ENCODE measurements at places on chromosomes 4 and X.

DNA sequence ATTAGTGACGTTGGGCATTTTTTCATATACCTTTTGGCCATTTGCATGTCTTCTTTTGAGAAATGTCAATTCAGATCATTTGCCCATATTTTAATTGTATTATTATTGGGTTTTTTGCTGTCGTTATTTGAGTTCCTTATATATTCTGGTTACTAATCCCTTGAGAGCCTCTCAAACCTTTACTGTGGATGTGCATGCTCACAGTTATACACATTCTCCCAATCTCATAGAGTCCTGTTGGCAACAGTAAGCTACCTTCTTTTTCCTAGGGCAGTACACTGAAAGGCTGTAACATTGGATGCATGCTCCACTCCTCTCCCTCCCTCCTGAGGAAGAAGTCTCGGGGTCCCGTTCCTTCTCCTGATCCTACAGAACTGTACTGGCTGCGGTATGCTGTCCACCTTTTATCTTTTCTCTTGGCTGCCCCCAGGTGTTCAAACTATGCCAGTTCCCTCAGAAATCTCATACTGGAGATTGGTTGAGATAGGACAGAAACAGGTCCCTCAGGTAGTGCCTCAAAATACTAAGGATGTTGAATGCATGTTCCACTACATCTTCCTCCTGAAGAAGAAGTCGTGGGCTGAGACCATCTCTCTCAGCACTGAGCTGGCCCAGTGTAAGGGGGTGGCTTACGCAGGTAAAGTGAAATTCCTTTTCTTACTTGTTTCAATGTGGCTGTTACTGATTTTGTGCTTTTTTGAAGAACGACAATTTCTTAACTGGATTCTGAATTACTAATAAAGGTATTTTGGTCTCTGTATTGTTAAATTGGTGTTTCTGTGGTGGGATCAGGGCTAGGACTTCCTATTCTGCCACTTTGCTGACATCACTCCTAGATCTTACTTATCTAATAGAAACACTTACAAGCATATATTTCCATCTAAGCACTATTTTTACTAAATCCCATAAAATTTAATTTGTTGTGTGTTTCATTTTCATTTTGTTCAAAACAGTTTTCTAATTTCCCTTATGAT, 145.4 kb upstream of the HUWE1 start:
- peak; percentile 3 for DNase-seq

- no peak for DNase-seq
These were observed 187.0 kb upstream of the LDB2 start for GRCh38 chr4:17085416-17085815.

DNA sequence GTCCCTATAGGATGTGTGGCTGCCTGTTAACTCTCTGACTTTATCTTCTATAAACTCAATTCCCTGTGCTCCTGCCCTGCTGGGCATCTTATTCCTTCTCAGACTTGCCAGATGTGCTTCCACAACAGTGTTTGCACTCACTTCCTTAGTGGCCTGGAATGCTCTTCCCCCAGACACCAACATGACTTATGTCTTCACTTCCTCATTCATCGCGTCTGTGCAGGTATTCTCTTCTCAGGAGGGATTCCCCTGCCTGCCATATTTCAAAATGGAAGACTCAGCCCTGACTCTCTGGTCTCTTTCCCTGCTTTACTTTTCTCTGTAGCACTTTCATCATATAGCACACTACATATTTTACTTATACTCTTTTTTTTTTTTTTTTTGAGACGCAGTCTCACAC, 344.0 kb downstream of the CENPC start:
- DNase-seq, result no peak

GRCh38 chr4:492412-492811, 6.5 kb downstream of the ZNF721 start:
- no peak for DNase-seq

DNA sequence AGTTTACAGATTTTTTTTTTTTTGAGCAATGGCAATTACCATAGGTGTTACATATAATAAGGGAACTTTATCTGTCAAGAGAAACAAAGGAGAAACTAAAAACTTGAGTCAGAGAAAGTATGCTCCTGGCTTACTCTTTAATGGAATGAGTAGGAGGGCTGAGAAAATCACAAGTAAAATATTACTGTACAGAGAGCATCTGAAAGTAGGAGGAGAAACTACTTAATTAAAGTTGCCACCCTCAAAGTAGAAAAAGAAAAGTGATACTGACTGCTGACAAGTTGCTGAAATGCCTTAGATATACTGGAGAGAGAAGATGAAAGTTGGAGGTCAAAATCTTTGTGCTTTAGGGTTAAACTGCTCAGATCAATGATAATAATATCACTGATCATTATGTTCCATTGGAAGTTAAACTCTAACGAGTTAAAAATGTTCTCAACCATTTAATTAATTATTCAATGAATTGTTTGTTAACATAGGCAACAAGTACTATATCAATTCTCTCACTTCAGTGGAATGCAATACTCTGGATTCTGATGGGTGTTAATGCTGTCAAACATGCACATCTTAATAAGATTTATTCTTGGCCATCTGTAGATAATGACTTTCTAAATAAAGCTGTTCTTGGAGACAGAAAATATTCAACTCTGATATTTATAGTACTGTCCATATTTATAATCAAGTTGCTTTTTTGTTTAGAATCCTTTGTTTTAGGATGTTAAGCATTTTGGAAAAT, 61.2 kb upstream of the CAMK2D start:
- DNase-seq, result no peak

DNA sequence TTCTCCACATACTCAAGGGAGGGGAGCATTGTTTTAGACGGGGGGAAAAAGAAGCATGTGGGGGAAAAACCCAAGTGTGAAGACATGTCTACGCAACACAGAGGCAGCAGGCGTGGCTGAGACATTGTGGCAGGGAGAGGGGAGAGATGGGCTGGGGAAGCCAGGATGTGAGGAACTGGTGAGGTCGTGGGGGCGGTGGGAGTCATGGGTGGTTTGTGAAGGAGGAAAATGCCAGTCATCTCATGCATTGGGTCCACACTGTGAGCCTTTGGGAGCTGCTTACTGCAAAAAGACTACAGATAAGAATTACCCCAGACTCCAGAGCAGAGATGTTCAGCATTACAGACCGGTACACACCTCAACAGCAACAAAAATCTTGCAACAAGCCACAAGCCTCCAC, 2.1 kb downstream of the JAKMIP1 start:
- DNase-seq, result no peak

GRCh38 chr4:7584098-7584497, 149.4 kb upstream of the PSAPL1 start:
- DNase-seq, result no peak

GRCh38 chr4:48296365-48296764, 26.7 kb upstream of the TEC start:
- no peak for DNase-seq

DNA sequence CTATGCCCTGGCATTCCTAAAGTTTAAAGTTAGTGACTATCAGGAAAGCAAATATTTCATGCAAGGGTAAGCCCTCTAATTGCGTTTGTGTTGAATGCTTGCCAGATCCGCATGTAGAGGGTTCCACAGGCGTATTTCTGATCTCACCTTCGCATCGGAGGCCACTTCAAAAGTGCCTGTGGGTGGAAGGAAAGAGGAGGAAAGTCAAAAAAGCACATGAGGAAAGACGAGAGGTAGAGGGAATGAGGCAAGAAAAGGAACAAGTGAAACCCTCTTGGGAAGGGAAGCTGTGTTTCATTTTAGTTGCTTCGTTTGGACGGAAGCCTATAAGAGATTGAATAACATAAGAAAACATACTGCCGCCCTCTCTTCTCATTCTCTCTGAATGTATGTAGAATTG, 628.8 kb downstream of the SPRY1 start:
- no peak for DNase-seq

DNA sequence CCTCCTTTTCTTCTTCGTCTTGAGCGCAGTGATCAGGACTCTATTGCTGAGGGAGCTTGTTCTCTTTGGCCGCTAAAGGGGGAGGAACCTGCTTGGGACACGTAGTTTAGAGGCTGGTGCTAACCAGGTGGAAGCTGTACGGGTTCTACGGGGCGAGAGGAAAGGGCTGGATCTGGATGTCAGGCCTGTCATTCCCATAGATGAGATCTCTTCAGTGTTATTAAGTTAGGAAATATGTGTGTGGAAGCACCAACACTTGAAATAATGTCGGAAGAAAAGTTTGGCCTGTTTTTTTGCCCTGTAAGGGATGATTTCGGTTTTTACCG, 643 bp downstream of the SRP72 start:
- DNase-seq, result no peak

GRCh38 chr4:73923631-73923937, 54.4 kb downstream of the CXCL1 start:
- DNase-seq, result no peak

GRCh38 chrX:10591363-10592335, 28.7 kb downstream of the MID1 start:
- no peak for DNase-seq

DNA sequence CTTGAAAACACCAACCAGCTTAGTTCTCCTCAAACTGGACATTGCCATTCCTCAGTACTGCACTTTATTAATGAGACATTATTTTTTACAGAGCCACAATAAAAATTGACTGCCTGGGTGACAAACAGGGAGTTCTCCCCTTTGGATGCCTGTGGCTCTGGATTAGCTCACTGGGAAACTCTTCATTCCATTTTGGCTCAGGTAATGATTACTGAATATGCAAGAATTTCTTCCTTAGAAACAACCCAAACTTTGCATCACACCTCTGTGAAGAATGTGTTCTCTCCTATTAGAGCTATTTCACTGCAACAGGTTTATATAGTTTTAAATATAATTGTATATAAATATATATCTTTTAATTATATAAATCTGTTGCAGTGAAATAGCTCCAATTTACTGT, 2065.8 kb downstream of the ARAP2 start:
- no peak for DNase-seq

DNA sequence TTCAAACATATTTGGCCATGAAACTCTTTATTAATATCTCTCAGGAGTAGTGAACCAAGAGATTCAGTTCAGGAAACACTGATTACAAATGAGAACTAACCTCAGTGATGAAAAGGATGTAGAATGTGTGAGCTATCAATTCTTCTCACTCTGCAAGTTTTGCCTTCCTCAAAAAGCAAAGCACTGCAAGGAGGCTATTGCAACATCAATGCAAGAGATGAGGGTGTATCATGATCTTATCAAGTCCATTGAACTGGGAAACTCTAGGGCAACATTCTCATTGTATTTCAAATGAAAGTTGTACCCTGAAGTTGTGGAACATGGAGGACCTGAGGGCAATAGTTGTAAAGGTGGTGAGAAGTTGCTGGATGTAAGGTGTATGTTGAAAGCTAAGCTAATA, 56.4 kb upstream of the VEGFC start:
- no peak for DNase-seq

DNA sequence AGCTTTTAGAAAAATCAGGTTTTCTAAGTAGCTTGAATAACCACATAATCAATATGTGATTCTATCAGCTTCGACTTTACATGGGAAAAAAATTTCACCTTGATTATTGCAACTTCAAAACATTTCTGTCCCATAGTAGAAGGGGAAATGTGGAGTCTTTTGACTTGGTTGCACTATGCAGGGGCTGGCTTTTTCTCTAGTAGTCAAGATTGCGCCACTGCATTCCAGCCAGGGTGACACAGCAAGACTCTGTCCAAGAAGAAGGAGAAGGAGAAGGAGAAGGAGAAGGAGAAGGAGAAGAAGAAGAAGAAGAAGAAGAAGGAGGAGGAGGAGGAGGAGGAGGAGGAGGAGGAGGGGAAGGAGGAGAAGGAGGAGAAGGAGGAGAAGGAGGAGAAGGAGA, 84.9 kb downstream of the MAML3 start:
- DNase-seq, result no peak

GRCh38 chr4:26860922-26861433, 337 bp downstream of the STIM2 start:
- DNase-seq, result peak; percentile 63

DNA sequence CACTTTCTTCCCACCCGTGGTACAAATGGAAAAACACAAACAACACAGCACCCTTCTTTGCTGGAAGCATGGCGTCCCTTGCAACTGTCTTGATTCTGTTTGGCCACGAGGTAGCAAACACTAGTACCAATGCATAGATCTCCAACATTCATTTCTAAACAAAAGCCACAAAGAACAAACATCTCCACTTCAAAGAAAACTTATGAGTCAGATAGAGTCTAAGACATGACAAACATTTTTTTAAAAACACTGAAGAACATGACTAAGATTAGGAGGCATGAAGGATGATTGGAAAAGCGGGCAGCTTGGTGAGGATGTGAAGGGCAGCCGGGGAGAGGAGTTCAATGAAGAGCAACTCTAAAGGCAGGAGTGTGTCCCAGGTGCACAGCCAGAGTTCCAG, 197.6 kb upstream of the FAM9B start:
- DNase-seq, result no peak

DNA sequence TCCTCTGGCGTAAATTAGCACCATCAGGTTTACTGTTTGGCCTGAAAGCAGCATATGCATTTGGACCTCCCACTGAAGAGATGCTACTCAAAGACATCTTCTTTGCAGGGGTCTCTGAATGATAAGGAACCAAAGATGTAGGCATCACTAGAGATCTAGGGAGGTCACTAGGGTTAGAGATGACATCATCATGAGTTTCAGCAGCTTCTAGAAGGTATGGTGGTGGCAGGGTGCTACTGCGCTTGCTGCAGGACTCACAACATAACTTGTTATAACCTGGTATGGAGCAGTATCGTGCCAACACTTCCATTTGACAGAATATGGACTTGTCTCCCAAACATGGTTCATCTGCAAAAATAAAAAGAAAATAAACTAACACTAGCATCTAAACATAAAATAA, 251.6 kb downstream of the NPFFR2 start:
- no peak for DNase-seq

- no peak for DNase-seq
These were observed 20.9 kb downstream of the UVSSA start for GRCh38 chr4:1367936-1368289.

GRCh38 chr4:18105030-18106011, 83.8 kb upstream of the LCORL start:
- DNase-seq, result no peak

DNA sequence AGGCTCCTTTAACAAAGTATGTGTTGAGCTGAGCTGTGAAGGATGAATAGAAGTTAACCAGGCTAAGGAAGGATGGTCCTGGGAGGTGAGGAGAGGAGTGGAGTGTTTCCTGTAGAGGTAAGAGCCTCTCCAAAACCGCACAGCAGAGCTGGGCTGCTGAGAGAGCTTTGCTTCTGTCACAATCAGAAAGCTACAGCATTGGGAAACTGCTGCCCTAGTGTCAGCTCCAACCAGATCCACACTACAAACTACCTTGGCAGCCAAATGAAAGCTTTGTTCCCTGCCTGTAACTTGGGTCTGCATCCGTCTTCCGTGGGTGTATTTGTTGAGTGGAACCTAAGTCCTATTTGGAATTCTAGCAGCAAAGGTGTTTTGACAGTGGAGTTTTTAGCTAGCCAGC, 91.8 kb downstream of the REPS2 start:
- no peak for DNase-seq
